GM12878 (cell line): ENCODE measurements at places on chromosomes 11 and 22. TPM values are rescaled to one million over a fixed set of nuclear protein-coding genes. Genes with fewer than 3 reads are reported as not detected.

GRCh38 chr11:82191695-82192094, 542.0 kb downstream of the FAM181B start:
- DNase-seq = no peak

RPS13 gene
- 1,514 and 1,539 TPM in 2 replicates for total RNA-seq

- DNase-seq = no peak
Measured at GRCh38 chr11:34637303-34637702, 16.4 kb downstream of the EHF start.

DNA sequence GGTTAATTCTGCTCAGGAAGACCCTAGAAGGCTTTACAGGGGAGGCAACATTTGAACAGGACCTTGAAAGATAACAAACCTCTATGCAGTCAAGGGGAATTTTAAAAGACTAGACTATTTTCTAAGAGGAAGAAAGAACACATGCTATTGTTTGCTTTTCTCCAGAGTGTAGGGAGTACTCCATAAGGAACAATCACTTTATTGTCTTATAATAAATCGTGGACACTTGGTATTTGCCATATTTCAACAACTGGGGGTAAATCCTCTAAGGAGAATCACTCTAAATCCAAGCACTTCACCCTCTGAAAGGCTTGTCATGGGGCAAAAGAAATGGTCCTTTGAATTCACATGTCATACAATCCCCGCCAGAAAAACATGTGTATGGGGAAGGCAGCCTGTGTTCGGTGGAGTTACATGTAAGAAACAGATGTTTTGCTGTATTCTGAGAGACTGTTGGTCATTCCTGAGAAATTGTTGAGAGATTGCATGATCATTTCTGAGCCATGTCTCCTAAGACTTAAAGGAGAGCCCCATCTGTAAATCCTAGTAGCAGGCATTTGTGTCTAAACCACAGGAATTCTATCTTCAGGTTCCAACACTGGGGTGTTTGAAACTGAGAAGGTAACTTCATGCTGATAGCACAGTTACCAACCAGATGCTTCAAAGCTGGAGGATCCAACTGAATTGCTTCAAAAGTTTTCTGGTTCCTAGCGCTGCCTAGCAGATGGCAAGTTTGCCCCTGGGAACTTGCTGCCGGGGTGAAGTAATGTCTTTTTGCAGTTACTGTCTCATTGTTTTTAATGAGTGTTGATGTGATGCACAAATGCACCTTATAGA, 66.8 kb downstream of the FZD4 start:
- no peak for DNase-seq

KRTAP5-1 gene
- total RNA-seq = not detected in 2 replicates

GRCh38 chr11:35812828-35813227, 131.0 kb upstream of the LDLRAD3 start:
- DNase-seq = no peak

AQP11 gene
- 0.56 and 0.64 TPM in 2 replicates for total RNA-seq

DNA sequence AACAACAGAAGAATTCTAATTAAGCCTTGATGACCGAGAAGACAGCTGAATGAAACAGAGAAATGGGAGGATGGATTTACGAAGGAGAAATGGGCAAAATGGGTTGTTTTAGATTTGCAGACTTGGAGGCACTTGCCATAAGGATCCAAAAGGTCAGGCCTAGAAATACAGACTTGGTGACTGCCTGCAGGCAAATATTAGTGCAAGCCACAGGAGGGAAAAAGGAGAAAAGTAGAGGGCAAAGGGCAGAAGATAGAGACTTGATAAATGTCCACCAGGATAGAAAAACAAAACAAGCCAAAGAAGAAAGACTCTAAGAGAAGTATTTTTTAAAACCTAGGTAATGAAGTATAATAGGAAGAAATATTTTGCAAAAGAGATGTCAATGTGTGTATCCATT, 13.1 kb downstream of the CCDC34 start:
- no peak for DNase-seq

SCGB1D2 gene
- total RNA-seq = not detected in 2 replicates

TTLL1 gene
- total RNA-seq = 2.6 and 3.5 TPM in 2 replicates

OSBP2 gene
- 7.3 and 7.7 TPM in 2 replicates for total RNA-seq

CDC42BPG gene
- total RNA-seq = 0.36 and 0.45 TPM in 2 replicates

PKDREJ gene
- total RNA-seq = not detected in 2 replicates

SEC14L3 gene
- total RNA-seq = not detected in 2 replicates

DNA sequence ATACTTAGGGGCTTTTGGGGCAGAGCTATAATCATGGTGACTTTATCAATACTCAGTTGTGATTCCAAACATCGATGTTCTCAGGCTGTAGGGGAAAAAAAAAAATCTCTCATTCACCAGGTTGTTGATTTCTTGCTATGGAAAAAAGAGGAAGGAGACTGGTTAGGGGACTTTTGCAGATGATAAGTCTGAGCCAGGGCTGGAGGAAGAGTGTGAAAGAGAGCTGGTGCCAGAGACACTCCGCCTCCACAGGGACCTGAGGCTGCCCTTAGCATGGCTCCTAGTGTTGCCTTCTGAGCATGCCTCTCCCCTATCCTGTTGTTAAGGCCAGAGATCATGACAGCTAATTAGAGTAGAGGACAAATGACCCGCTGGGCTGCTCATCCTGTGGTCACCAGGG, 16.9 kb downstream of the UPB1 start:
- no peak for DNase-seq

GRCh38 chr22:23057331-23057730, 13.0 kb upstream of the GNAZ start:
- DNase-seq = no peak

DNA sequence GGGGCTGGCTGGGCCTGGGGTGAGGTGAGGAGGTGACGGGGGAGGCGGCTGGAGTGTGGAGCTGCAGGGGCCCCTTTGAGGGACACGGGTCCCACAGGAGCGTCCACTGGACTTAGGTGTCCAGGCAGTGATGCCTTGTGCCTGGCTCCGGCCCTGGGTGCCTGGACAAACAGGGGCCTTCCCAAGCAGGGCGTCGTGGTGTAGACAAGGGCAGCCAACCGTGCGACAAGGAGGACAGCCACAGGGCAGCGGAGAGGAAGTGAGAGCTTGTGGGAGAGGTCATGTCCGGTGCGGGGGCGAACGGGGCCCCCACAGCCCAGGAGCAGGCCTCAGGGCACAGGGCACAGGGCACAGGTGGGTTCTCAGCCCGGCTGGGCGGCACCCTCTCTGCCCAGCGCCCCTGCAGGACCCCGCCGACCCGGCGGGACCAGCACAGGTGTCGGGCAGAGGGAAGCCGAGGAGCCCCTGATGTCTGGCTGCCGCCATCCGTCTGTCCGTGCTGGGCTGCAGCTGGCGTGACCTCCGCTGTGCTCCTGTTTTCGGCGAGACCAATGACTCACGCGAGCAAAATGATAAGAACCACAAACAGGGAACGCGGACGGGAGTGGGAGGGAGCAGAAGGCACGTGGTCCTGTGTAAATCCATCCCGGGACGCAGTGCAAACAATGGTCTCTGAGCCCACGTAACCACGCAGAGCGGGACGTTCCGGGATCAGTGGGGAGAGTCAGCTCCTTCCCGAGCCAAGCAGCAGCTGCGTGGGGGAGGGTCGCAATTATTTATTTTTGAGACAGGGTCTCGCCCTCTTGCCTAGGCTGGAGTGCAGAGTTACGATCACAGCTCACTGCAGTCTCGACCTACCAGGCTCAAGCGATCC, 49.1 kb upstream of the A4GALT start:
- DNase-seq = peak; percentile 44

GRCh38 chr22:38567531-38568285, 2.3 kb downstream of the DMC1 start:
- no peak for DNase-seq

GRCh38 chr11:34490304-34490703, 23.3 kb downstream of the ELF5 start:
- no peak for DNase-seq

TNRC6B gene
- 29.6 and 31.5 TPM in 2 replicates for total RNA-seq

- no peak for DNase-seq
Measured at GRCh38 chr11:40388097-40388818, 1071.2 kb downstream of the LRRC4C start.

- DNase-seq = no peak
Measured at GRCh38 chr22:47784991-47785390, 1022.5 kb downstream of the TBC1D22A start.

- no peak for DNase-seq
Measured at GRCh38 chr11:133687781-133688180, 155.5 kb upstream of the OPCML start.

GRCh38 chr11:64241491-64242374, 838 bp downstream of the FKBP2 start:
- DNase-seq = no peak

GRIA4 gene
- not detected in 2 replicates for total RNA-seq

LRRC32 gene
- total RNA-seq = 20.8 and 21.2 TPM in 2 replicates

KIF18A gene
- total RNA-seq = 18.1 and 19.4 TPM in 2 replicates

NLRP14 gene
- total RNA-seq = 0.05 TPM in 1 of 2 replicates, not detected in the other

DNA sequence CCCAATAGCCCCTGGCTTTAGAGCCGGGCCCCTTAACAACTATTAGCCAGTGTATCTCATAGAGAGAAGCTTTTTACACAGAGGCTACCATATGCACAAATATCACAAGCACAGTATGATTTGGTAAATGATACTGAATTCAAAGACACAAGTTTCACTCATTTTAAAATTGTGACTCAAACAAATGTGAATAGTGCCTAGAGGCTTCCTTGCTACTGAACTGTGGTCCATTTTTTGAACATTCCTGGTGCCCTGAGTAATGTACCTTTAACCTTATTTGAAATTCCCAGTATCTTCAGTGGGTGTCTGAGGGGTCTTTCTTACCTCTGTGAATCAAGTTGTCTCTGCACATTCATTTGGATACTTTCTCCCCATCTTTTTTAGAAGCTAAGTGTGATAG, 156.2 kb downstream of the MAML2 start:
- no peak for DNase-seq

HBG1 gene
- total RNA-seq = 1.9 and 2.2 TPM in 2 replicates

DNA sequence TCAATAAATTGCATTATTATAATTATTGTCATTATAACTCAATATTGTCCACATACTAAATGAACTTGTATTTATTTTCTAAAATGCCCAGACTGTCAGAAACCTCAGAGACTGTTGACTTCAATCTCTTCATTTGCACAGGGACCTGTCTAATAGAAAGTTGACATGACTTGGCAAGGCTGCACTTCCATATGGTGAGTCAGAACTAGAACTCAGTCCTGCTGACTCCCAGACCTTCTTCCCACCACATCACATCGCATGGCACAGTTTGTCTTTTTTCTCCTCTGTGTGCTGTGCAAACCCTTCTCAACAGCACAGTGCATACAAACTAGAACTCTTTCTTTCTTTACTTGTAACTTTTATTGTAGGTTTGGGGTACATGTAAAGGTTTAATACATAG, 215.1 kb upstream of the BLID start:
- DNase-seq = no peak

BCO2 gene
- total RNA-seq = 0.51 and 0.56 TPM in 2 replicates

GRCh38 chr11:129625930-129626329, 189.7 kb upstream of the TMEM45B start:
- DNase-seq = no peak

- DNase-seq = peak; percentile 67
Measured at GRCh38 chr22:49657275-49657973, 170.2 kb downstream of the BRD1 start.

CPT1A gene
- 17.5 and 17.8 TPM in 2 replicates for total RNA-seq

C11orf24 gene
- total RNA-seq = 61.7 and 74.6 TPM in 2 replicates

OR4C3 gene
- total RNA-seq = not detected in 2 replicates

RIC3 gene
- 2.1 and 2.9 TPM in 2 replicates for total RNA-seq

DNA sequence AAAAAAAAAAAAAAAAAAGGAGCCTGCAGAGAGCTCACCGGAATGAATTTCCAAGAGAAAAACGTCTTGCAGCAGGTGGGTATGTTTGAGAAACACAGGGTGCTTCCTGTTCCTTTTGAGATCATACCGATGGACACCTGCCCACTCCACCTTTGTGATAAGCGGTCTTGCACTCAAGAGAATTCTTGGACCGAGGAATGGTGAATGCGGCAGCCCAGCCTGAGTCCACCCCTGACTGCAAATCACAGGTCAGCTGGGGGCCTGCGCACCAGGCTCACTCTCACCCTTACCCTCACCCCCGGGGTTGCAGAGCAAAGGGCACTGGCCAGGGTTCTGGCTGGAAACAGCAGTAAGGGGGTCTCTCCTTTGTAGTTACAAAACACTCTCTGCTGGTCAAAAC, 16.8 kb upstream of the TEF start:
- DNase-seq = no peak

DNA sequence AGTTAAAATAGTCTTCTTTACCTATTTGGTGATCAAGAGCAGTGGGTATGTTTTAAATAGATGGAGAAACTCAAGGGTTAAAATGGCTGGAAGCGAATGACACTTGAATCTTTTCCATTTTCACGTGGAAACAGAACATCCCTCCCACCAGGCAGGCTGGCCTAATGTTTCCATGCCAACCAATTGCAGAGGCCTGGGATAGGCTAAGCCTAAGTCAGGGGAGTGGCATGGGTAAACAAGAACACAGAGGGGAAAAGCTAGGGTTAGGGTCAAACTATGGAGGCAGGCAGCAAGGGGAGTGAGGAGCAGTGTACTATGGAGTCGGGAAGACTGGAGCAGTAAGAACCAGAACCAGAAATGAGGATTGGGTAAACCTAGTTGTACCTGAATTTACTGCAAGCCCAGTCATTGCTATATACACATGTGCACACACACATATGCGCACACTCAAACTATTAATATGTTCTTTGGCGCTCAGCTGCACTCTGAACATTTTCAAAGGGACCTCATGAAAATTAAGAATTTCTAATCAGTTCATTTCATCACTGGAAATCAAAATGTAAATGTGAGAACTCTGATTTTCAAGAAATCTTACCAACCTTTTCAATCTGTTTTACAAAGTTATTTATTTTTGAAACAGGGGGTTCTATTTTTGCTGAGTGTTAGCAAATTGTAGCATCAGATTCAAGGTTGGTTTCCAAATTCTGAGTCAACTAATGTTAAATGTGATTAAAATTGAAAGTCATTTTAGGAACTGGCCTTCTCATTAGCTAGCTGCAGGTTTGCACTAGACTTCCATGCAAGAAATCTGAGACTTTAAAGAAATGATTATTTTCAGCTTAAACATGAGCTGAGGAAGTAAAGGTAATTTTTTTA, 327.0 kb upstream of the CCDC90B start:
- peak; percentile 74 for DNase-seq

NPTXR gene
- total RNA-seq = 0.37 and 0.38 TPM in 2 replicates

GRCh38 chr11:18063862-18064434, 17.9 kb upstream of the TPH1 start:
- DNase-seq = no peak

RAB39A gene
- 5.5 and 6.8 TPM in 2 replicates for total RNA-seq

DNA sequence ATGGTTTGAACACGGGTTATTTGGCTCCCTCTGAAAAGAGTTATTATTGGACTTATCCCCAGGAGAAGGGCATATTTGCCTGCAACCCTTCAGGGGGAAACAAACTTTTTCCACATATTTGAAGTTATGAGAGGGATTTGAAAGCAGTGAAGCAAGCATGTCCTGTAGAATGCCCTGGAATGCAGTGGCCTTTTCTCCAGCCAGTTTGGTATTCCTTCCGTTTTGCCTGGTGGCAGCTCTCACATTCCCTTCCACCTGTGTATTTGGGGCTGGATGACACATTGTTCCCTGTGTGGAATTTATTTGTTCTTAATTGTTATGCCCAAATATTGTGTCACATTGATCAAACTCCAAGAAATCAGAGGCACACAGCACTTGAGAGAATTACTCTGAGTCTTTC, 59.0 kb downstream of the OSBP2 start:
- DNase-seq = no peak
